Fibroblast of skin of left quadriceps (primary cell): ENCODE measurements at places on chromosomes 11 and 22.

GRCh38 chr11:119222308-119222707 is 16.2 kb downstream of the CBL start:
- peak; percentile 23 for DNase-seq

DNA sequence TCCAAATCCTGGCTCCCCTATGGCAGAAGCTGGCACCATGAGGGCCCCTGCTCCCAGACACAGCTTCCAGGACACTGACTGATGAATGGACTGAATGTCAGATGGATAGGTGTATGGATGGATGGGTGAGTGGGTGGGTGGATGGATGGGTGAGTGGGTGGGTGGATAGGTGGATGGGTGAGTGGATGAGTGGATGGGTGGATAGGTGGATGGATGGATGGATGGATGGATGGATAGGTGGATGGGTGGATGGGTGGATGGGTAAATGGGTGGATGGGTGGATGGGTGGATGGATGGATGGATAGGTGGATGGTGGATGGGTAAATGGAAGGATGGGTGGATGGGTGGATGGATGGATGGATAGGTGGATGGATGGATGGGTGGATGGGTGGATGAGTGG is 4.3 kb downstream of the FGF3 start:
- DNase-seq: no peak

- DNase-seq: no peak
Measured at GRCh38 chr11:14914536-14914935, 22.5 kb upstream of the CYP2R1 start.

DNA sequence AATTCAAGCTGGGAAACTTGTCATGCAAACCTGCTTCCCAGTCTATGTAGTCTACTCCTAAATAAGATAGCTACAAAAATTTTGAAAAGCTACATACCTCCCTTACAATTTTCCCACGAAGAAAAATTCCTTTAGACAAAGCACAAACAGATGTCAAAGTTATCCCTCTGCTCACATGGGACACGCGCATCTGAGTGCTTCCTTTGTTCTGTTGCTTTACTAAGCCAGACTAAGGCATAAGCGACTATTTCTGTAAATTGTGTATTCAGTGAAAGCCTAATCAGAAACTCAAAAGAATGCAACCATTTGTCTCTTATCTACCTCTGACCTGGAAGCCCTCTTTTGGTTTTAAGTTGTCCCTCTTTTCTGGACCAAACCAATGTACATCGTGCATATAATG is 583.7 kb upstream of the B3GAT1 start:
- no peak for DNase-seq

GRCh38 chr22:49960159-49961004 is at the start of gene PIM3:
Gene PIM3 (plus strand): TSS chr22:49960772. CDS start chr22:49960948, 176 bp downstream.
- DNase-seq: peak; percentile 94

- no peak for DNase-seq
Measured at GRCh38 chr11:126694065-126694625, 306.4 kb downstream of the KIRREL3 start.

- DNase-seq: no peak
Measured at GRCh38 chr11:1927848-1928469, 8.5 kb downstream of the TNNT3 start.

DNA sequence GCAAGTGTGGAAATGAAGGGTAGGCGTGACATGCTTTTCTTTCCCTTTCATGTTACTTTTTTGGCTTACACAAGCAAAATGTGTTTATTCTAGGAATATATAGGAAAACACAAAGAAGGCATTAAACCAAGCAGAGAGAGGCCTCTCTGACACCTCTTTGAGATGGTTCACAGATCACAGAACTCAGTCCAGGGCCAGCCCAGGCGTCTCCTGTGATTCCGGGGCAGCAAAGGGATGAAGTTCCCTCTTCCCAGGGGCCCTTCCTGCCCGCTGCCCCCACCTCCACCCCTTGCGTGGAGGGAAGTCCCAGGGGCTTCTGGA is 78.0 kb downstream of the CACNA1I start:
- no peak for DNase-seq
